ENCODE measurements at places on chromosomes 7 and 10.

- no peak for DNase-seq
These were observed 56.0 kb downstream of the CPXM2 start for GRCh38 chr10:123835575-123835974.

DNA sequence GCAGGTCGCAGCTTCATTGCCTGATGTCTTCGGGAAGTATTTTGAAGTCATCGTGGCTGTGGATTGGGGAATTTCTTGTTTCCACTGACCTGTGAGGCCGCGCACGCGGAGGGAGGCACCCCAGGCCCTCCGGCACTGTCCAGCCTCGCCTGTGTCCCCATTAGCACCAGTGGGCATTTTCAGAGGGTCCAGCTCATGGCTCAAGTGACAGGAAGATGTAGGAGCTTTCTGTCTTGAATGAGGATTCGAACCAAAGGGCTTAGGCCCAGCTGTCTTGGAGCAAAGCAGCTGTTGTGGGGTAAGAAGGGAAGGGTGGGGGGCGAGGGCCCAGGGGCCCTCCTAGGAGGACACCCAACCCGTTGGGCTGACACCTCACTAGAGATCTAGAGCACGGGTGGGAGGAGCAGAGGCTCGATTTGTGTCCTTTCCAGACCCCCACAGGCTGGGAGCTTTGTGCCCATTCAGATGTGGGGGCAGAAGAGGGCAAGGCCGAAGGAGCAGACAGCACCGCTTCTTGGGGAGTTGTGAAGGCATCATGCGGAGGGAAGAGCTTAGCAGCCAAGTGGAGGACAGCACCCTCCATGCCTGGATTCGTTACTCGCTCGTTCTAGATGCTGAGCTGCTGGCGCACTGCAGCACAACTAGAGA lies 914 bp downstream of the ZNF37A start:
- DNase-seq = no peak

- no peak for DNase-seq
These were observed 11.6 kb downstream of the TMEM273 start for GRCh38 chr10:49176310-49177268.

DNA sequence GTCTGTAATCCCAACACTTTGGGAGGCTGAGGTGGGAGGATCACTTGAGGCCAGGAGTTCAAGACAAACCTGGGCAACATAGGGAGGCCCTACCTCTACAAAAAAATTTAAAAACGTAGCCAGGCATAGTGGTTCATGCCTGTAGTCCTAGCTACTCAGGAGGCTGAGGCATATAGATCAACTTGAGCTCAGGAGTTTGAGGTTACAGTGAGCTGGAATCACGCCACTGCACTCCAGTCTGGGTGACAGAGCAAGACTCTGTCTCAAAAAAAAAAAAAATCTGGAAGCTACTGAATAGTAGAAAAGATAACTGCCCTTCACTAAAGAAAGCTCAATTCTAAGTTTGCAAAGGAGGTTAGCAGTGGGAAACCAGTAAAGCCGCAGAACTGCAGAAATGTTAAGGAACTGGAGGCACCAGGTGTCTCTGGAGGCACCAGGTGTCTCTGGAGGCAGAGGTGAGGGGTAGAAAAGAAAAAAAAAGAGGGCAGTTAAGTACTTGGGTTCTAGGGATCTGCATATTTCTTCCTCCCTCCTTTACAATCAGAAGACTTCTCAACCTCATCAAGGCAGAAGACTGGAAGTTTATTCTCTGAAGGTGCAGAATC lies 56.5 kb downstream of the RNLS start:
- DNase-seq = no peak

DNA sequence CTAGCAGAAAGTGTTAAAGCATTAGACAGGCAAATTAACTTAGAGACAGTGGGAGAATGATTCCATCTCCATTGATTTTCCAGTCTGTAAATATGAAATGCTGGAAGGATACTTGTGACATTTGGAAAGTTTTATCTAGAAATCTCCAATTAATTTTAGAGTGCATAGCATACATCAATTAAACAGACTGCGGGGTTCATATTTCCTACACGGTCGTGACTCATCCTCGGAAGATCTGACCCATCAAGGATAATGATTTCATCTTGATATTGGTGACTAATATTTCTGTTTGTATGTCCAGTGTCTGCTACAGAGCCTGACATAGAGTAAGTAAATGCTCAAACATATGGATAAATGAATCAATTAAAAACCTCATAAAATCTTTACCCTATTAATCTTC lies 474.9 kb downstream of the KCNMA1 start:
- DNase-seq = no peak

DNA sequence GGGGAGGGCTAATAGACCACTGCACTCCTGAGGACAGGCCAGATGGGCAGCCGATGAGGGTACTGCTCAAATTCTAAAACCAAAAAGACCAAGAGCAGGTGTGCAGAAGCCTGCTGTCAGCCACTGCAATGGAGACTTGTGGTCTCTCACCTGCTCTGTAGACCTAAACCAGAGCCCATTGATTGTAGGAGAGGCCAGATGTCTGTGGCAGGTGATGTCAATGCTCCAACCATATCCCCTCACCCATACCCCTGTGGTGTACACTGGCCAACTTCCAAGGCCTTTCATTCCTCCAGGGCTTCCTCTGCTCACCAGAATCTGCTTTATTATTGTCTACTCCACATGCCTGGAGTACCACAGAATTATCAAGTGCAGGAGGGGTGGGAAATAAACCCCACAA lies 116.9 kb upstream of the CHST15 start:
- DNase-seq = no peak

DNA sequence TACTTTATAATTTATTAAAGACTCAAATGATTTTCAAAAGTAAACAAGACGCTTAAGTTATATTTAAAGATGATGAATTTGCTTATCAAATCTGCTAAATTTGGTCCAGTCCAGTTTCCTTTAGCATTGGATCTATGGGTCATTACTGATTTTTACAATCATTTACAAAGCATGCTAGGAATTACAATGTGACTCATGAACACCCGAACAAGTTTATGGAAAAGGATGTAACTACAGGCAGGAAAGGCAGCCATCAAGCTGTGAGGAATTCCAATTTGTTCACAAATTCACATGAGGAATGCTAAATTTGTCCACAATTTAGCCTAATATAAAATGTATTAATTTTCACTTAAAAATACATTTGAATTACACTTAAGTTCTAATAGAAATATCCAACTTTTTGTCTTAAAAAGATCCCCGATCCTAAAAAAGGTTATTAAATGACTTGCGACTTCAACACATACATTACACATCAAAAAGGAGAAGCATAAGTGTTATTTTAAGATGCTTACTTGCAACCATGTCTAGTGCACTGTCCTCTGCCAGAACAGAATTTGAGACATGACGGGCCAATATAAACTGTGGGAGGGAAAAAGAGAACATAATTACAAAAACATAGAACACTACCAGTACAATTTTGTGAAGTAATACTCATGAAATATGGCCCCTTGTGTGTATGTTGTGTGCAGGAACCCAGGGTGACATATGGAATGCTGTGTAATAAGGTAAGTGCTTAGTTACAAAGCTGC lies 194.2 kb upstream of the SLC26A5 start:
- no peak for DNase-seq

- no peak for DNase-seq
These were observed 36.0 kb downstream of the MYOF start for GRCh38 chr10:93445978-93446720.

- DNase-seq = no peak
These were observed 32.7 kb upstream of the MACC1 start for GRCh38 chr7:20249920-20250319.

DNA sequence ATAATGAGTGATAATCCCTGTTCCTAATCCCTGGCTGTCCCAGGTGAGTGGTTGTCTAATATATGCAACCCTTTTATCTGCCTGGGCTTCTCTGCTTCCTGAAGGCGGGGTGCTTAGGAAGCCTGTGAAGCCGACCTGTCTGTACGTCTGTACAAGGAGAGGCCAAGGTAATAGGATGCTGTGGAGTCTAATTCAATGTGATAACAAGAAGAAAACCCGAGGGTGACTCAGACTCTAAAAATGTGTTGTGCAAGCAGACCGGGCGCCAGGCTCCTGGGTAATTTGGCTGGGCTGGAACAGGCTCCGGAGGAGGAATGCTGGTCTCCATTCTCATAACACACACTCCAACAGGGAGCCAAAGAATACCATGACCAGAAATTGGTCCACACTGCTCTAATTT lies 43.6 kb downstream of the THNSL1 start:
- DNase-seq = peak; percentile 36

- no peak for DNase-seq
These were observed 20.7 kb downstream of the TOMM7 start for GRCh38 chr7:22801912-22802311.

- no peak for DNase-seq
These were observed 55.8 kb downstream of the TSPAN15 start for GRCh38 chr10:69506834-69507713.

DNA sequence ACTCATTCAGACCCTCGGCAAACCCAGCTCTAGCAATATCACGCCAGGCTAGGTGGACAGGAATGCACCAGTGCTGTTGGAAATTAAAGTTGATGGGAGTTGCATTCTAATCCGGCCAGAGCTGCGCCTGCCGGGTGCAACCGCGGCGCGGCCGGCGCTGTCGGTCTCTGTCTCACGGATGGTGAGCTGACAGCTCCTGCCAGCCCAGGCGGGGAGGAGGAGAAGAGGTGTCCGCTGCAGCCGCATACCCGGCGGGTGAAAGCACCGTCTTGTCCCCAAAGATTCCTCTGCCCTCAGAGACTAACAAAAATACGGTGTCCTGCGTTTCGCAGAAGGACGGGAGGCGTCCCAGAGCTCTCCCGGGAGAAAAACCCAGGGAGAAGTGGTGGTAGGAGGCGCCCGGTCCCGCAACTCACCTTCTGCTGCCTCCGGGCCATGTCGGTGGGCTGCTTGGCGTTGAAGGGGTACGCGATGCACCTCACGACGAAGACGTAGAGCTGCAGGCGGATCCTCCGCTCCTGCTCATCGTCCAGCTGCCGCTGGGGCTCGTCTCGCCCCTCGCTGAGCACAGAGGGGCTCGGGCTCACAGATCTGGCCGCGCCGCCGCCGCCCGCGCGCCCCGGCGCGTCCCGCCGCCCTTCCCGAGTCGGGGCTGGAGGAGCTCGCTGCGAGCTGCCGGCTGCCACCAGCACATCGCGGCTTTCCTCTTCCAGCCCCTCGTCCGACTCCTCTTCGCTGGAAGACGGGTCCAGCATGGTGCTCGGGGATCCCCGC lies 490 bp downstream of the CADPS2 start:
- DNase-seq = no peak

GRCh38 chr10:118307220-118307619 lies 34.9 kb downstream of the FAM204A start:
- DNase-seq = no peak

- no peak for DNase-seq
These were observed 120.9 kb upstream of the ZNF804B start for GRCh38 chr7:88638583-88638982.

GRCh38 chr10:73117976-73118743 lies 7.9 kb downstream of the NUDT13 start:
- DNase-seq = no peak

GRCh38 chr10:14552015-14552414 lies 221.3 kb upstream of the FRMD4A start:
- no peak for DNase-seq

- DNase-seq = no peak
These were observed 32.0 kb downstream of the GPAM start for GRCh38 chr10:112151524-112152039.

DNA sequence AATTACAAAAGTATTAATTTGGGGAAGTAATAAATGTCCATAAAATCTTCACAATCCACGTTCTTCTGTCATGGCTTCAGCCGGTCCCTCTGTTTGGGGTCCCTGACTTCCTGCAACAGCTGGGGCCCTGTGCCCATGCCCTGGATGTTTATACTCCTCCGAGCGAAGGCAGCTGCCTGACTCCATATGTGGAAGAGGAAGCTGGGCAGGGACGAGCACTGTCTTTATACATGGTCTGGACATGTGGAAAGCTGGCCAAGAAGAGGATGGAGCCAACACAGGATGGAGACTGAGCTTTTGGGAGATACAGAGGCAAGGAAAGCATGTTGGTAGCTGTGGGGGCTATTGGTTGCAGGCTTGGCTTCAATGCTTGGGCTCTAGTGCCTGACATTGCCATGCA lies 116.5 kb upstream of the EFCAB10 start:
- DNase-seq = no peak

DNA sequence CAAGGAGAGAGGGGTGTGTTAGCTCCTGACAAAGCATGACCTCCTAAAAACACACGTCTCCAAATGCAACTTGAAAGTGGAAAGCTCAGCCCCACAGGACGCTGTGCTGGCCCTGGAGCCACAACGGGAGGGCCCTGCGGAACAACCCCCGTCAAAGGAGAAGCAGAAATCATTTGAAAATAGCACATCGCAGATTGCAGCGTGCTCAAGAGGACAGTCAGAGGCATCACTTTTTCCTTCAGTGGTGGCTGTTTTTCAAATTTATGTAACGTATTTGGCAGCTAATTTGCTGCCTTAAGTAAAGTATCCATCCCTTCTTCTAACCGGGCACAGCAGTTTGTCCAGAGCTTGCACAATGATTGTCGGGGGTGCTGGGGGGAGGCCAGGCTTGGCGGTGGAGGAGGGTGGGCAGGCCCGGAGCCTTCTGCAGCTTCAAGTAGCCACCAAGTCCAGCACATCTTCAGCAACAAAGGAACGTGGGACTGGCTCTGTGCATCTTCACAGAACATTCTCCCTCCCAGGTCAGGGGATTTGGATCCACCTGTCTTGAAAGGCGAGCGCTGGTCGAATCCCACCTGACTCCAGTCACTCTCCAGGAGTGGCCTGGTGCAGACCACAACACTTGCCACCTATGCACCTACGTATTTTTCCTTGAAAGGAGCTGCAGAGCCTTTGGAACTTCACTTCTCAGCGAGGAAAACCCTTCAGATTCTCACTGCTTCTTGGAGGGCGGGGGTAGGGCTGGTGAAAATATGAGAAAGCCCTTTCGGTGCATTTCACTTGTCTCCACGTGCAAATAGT lies 346.3 kb downstream of the DNAJB6 start:
- DNase-seq = no peak

GRCh38 chr7:143360788-143361551 lies 1.5 kb downstream of the FAM131B start:
- no peak for DNase-seq

GRCh38 chr7:106597014-106597413 lies 63.9 kb downstream of the CCDC71L start:
- DNase-seq = no peak

DNA sequence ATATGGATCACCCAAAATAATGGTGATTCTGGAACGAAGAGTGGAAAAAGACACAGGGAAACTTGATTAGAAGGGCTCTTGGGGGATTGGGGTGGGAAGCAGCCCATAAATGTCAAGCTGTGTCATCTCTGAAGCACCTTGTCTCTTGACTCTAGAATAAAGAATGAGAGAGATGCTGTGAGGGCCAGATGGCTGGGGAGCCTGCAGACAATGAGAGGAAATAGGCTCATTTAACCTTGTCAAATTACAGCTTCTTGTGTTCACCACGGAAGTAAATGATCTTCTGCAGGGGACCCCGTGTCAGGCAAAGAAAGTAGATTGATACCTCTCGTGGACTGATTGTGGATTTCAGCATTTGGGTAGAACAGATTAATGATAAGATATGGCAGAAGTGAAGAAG lies 159.3 kb downstream of the ST7 start:
- DNase-seq = no peak

- DNase-seq = no peak
These were observed 3.6 kb downstream of the VWC2 start for GRCh38 chr7:49776994-49777393.
